ENCODE measurements at places on chromosomes 7 and 10.

GRCh38 chr10:51020200-51020599, 54.1 kb upstream of the PRKG1 start:
- no peak for DNase-seq

- DNase-seq, result no peak
Measured at GRCh38 chr10:21265622-21266021, 259.9 kb downstream of the SKIDA1 start.

- no peak for DNase-seq
Measured at GRCh38 chr7:28739826-28740225, 218.3 kb downstream of the TRIL start.

DNA sequence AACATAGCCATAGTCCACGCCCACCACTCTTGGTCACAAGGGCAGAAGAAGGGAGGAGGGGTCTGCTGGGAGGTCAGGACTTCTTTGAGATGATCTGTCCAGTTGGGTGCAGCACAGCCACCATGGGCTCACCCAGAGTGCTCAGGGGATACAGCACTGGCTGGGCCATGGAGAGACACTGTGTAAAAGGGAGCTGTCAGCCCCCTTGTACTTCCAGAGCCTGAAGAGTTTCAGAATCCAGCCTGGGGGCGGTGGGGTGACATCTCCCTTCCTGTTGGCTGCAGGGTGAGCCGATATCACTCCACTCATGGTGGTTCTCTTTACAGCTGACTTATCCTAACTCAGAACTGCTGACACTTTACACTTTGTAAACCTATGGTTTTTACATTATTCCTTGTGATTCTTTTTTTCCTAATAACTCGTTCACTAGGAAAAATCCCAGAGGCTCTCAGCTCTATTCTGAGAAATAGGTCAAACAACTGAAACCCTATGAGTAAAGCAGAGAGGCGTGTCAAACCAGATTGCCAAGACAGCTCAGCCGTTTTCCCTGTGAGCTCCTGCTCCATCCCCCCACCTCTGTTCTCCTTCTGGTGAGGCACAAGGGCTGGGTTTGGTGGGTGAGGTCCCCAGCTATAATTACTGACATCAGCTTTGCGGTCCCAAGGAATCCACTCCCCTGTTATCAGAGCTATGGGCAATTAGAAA, 3.2 kb upstream of the MRPS24 start:
- no peak for DNase-seq

GRCh38 chr7:37083311-37084096, 359.2 kb upstream of the AOAH start:
- no peak for DNase-seq

- DNase-seq, result no peak
Measured at GRCh38 chr10:126729314-126729870, 58.9 kb upstream of the C10orf90 start.

DNA sequence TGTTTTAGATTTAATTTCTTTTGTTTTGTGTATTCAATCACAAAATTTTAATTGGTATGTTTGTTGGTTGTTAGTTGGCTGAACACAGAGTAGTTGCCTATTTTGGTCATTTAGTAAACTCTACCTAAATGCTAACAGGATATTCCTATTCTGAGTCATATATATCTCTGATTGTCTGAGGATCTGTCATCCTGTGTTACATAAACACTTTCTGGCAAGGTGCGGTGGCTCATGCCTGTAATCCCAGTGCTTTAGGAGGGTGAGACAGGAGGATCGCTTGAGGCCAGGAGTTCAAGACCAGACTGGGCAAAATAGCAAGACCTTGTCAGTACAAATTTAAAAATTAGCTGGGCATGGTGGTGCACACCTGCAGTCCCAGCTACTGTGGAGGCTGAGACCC, 178.6 kb downstream of the PLCE1 start:
- no peak for DNase-seq

DNA sequence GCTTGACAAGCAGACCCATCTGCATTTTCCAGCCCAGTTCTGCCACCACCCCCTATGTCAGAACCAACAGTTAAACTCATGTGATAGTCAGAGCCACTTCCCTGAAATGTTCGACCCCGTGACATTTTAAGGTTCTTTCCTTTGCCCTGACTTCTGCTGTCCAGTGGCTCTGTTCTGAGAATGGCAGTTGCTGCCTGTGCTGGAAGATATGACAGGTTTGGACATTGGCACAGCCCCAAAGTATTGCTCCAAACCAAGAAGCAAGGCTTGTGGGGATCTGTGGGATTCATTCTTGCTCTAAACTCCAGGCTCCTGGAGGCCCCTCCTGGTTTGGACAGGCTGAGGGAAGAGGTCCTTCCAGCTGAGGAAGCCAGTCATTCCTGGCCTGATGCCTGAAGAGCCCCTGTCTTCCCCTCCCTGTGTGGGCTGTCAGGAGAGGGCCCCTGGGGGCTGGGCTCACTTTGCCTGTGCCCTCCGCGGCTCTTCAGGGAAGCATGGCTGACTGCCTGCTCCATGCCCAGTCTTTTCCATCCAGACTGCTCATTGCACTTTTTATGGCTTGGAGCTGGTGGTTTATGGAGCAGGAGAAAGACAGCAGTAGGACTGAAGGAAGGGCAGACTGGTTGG, 138.0 kb downstream of the CDH23 start:
- DNase-seq, result no peak

DNA sequence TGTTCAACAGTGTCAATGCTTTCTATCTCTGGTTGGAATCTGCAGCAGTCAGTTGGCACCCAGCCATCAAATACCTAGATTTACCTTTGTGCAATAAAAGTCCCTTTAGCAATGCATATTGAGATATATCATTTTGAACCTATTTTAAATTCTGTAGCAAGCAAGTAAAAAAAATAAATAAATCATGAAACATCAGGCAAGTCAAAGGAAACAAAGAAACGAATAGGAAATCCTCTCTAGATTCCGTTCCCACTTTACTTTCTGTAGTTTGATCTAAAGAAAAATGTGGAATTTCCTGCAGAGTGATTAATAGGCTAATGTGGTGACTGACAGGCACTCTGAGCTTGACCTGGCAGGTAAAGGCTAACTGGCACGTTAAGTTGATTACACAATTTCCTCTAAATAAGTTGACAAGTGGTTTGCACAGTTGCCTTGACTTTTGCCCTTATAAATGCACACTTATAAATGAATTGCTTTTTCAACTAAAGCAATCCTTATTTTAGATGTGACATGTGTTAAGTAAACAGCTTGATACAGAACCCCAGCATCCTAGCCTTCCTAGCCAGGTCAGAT, 208.1 kb upstream of the TCF7L2 start:
- DNase-seq, result no peak

- DNase-seq, result no peak
Measured at GRCh38 chr7:26237035-26237807, 35.7 kb downstream of the CBX3 start.

DNA sequence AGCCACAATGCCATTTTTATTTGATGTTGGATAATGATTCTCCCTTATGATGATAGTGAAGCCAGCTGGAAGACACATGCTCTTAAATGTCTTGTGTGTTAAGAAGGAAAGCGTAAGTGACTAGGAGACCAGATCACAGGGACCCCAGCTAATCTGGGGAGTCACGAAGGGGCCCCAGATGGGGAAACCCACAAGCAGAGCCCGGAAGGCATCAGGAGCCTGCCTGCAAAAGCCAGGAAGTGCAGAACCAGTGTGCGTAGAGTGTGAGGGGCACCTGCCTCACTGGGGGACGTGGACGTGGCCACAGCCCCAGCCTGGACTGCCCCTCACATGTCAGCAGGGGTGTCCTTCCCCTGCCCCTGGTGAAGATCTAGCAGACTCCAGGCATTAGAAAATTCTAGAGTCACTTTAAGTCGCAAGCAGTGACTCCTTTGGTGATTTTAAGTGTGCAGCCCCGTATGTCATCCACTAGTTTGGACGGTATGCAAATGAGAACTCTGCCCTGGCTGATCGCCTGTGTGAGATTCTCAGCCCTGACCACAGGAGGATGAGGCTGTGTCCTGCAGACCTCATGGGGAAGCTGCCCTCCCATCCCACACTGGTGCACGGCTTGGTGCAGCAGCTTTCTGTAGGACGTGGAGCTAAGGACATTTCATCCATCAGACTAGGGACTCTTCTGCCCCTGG, 243.0 kb downstream of the WDR37 start:
- DNase-seq, result no peak

- DNase-seq, result no peak
Measured at GRCh38 chr10:54284526-54285193, 516.4 kb downstream of the PCDH15 start.

- no peak for DNase-seq
Measured at GRCh38 chr7:22566592-22566991, 66.6 kb upstream of the STEAP1B start.

DNA sequence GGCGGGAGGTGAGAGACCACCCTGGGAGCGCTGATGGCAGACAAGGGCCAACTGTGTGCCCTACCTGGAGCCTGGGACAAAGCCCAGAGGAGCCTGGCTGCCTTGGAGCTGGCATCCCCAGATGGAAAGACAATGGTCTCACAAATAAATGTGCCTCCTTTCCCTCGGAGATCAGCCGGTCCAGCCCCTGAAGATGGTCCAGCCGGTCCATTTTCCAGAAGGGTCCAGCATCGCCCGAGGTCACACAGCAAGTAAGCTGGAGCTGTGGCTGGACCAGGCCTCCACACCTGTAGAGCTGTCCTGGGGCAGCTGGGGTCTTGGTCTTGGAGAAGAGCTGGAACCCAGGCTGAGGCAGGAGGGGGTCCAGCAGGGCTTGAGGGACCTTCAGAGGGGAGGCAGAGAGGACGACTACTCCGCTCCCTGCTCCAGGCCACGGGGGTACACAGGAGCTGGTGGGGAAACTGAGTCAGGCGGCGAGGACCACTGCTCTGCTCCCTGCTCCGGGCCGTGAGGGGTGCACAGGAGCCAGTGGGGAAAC, 3.6 kb downstream of the ELFN1 start:
- DNase-seq, result no peak

DNA sequence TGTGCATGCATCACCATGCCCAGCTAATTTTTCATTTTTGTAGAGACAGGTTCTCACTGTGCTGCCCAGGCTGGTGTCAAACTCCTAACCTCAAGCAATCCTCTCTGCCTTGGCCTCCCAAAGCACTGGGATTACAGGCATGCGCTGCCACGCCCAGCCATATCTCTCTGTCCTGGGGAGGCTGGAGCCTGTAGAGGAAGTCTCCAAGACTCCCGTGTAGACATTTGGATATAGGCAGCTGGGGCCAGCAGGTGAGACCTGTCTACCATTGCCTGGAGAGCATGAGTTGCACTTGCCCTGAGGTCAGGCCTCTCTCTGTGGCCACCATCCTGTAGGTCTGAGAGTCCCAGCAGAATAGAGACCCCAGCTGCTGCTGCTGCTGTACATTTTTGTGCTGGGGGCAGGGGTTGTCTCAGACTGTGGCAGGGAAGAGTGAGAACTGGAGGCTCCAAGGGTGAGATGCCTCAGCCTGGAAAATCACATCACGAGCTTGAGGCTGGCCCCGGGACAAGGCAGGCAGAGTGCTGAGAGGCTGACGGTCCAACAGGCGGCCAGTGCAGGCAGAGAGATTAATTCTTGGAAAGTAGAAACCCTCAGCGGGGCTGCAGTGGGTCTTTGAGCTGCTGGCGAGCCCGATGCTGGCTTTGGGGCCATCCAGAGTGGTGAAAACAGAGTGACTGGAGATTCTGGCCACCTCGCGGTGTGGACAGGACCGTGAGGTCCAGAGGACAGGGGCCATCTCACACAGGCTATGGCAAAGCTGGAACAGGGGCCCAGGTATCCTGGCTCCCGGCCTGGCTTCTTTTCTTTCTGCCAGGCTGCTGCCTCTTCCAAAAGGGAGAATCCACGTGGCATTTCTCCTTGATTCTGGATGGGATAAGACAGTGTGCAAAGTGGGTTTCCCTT, 60.9 kb downstream of the TMEM270 start:
- DNase-seq, result no peak

DNA sequence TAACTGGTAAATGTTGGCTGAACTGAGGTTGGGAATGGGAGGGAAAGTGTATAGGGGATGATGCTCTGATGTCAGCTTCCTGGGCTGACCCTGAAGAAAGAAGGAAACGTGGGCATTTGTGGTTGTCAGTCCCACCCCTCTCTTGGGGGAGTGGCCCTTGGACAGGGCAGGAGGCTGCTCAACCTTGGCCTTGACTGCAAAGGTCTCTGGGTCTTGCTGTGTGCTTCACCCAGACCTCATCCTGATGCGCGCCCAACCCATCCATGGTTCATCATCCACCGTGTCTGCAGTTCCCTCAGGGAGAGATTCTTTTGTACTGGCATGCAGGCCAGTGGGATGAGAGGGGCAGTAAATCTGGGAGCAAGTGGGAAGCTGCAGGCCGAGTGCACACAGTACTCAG, 4.7 kb upstream of the ZYX start:
- DNase-seq, result no peak

DNA sequence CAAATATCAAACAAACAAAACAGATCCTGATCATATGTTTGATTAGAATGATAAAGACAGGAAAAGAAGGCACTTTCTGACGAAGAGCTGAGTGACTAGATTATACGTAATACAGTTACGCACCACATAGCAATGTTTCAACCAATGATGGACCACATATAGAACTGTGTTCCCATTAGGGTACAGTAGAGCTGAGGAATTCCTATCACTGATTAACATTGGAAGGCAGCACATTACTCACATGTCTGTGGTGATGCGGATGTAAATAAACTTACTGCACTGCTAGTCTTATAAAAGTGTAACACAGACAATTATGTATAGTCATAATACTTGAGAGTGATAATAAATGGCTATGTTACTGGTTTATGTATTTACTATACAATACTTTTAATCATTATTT, 98.3 kb downstream of the PTN start:
- DNase-seq, result no peak

DNA sequence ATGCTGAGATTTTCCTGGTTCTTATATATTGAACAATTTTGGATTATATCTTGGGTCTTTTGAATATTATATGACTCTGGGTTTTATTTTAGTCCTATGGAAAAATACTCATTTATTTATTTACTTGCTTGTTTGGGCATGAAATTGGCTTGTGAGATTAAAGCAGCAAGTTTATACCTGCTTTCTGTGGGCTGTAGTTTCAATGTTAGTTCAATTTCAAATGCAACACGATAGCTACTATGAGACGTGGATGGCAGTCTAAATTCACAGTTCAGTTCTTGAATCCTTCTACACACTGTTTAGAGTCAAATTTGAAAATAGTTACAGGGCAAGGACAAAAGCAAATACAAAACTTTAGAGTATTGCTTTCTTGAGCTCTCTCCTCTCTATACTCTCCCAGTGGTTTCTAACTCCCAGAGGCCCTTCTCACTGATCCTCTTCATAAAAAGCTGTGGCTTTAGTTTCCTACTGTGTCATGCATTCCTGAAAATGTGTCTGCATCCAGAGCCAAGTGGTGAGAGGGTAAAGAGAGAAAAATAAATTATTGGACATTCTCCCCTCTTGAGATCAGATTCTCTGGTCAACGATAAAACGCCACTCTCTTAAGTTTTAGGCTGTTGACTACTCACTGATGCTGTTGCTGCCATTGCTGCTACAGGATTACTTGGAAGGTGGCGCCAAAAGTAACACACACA, 34.4 kb downstream of the POLR1F start:
- DNase-seq, result no peak

- no peak for DNase-seq
Measured at GRCh38 chr7:158450476-158451124, 137.0 kb downstream of the PTPRN2 start.

GRCh38 chr7:747186-747585, 20.1 kb upstream of the PRKAR1B start:
- DNase-seq, result no peak

All from NCI-H2107 (cell line).